Type B pancreatic cell (in vitro differentiated cells): ENCODE measurements at places on chromosomes 13 and 19. TPM values are rescaled to one million over a fixed set of nuclear protein-coding genes. Genes with fewer than 3 reads are reported as not detected.

DNA sequence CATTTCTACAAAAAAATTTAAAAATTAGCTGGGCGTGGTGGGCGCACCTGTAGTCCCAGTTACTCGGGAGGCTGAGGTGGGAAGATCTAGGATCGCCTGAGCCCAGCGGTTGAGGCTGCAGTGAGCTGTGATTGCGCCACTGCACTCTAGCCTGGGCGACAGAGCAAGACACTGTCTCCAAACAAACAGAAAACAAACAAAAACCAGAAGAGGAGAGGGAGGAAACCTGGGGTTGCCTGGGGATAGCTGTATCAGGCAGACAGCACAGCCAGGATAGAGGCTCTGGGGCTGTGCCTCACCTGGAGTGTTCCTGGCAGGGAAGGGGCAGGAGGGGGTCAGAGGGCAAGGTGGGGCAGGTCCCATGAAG is 2.6 kb upstream of the POLR2E start:
- H3K36me3 ChIP-seq = no peaks in the 10 kb centered on the region
- DNase-seq = no peak
- H3K27me3 ChIP-seq = no peaks in the 10 kb centered on the region
- peaks cover 18% of the 10 kb centered on the region for H3K4me1 ChIP-seq
- peak overlapping the region; percentile 47 for H3K4me3 ChIP-seq

The EFNA2 gene
- total RNA-seq = 5.1 and 17.6 TPM in 2 replicates

DNA sequence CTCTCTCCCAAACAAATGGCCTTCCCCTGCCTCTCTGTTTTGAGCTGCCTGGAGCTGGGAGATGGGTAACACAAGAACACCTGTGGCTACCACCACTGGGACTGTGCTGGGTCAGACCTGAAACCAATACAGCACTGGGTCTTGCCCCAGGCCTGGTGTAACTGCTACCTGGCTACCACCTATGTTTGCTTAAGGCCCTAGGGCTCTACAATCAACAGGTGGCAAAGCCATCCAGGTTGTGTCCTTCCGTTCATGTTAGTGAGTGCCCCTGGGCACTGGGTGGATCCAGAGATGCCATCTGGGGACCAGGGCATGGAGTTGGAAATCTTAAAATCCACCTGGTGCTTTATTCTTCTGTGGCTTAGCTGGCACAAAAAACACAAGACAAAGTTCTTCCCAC is 18.9 kb upstream of the LMO7 start:
- H3K4me1 ChIP-seq = no peaks in the 10 kb centered on the region
- no peak for DNase-seq
- H3K27ac ChIP-seq = no peak overlapping the region
- H3K36me3 ChIP-seq = peaks cover 4% of the 10 kb centered on the region

- no peak overlapping the region for H3K27ac ChIP-seq
- no peak overlapping the region for H3K4me3 ChIP-seq
- peaks cover 36% of the 10 kb centered on the region for H3K27me3 ChIP-seq
- no peak for DNase-seq
Observed at GRCh38 chr19:6527893-6528543, 2.8 kb upstream of the TNFSF9 start.

- peaks cover 6% of the 10 kb centered on the region for H3K4me1 ChIP-seq
- H3K4me3 ChIP-seq = peak overlapping the region; percentile 91
- H3K27me3 ChIP-seq = no peaks in the 10 kb centered on the region
- peak overlapping the region; percentile 86 for H3K27ac ChIP-seq
Observed at GRCh38 chr19:44260343-44260681, 626 bp downstream of the ZNF233 start.

The C5AR1 gene
- total RNA-seq = 0.93 and 1.0 TPM in 2 replicates

DNA sequence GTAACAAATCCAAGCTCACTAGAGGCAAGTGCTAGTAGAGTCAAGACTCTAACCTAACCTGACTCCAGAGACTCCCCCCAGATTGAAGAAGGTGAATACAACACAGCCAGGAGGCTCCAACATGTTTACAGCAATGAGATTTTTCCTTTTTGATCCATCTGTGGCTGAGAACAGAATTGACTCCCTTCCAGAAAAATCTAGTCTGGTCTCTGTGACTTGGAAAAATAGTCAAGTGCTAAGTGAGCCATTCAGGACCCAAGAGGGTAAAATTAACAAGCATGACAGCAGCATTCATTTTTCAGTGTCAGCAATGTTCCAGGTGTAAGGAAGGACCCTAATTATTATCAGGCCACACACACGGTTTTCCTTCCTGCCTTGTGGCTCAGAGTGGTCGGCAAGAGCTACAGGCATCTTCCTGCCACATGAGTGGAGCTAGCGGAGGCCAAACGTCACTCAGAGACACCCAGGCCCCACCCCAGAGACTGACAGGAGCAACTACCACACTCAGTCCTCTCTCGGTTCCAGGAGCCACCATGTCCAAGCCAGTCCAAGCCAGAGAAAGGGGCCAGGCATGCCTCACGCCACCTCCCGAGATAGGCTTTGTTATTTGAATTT is 395.1 kb downstream of the FOXO1 start:
- no peak overlapping the region for H3K4me3 ChIP-seq
- H3K4me1 ChIP-seq = peaks cover 21% of the 10 kb centered on the region
- no peaks in the 10 kb centered on the region for H3K36me3 ChIP-seq
- no peak overlapping the region for H3K27ac ChIP-seq
- H3K27me3 ChIP-seq = peaks cover 3% of the 10 kb centered on the region
- DNase-seq = no peak

DNA sequence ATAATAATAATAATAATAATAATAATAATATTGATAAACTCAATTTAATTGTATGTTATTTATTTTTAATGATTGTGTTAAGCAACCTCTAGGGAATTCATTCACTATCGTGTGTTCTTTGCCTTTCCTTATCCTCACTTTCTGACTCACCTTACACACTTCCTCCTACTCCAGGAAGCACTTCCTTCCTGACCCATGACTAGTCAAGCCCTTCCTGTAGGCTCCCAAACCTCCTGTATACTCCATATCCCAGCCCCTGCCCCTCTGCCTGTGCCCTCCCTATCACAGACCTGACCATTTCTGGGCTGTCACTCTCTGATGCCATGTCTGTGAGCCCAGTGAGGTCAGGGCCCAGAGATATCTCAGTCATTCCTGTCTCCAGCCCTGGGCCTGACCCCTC is 7.6 kb downstream of the LGALS4 start:
- no peaks in the 10 kb centered on the region for H3K27me3 ChIP-seq
- peaks cover 9% of the 10 kb centered on the region for H3K4me1 ChIP-seq
- peak overlapping the region; percentile 72 for H3K27ac ChIP-seq
- no peak for DNase-seq

- peaks cover 4% of the 10 kb centered on the region for H3K27me3 ChIP-seq
- H3K36me3 ChIP-seq = no peaks in the 10 kb centered on the region
- H3K27ac ChIP-seq = no peak overlapping the region
- H3K4me1 ChIP-seq = no peaks in the 10 kb centered on the region
- DNase-seq = no peak
Observed at GRCh38 chr13:107743100-107743499, 472.2 kb downstream of the LIG4 start.

The PSPN gene
- 2.8 and 4.8 TPM in 2 replicates for total RNA-seq

DNA sequence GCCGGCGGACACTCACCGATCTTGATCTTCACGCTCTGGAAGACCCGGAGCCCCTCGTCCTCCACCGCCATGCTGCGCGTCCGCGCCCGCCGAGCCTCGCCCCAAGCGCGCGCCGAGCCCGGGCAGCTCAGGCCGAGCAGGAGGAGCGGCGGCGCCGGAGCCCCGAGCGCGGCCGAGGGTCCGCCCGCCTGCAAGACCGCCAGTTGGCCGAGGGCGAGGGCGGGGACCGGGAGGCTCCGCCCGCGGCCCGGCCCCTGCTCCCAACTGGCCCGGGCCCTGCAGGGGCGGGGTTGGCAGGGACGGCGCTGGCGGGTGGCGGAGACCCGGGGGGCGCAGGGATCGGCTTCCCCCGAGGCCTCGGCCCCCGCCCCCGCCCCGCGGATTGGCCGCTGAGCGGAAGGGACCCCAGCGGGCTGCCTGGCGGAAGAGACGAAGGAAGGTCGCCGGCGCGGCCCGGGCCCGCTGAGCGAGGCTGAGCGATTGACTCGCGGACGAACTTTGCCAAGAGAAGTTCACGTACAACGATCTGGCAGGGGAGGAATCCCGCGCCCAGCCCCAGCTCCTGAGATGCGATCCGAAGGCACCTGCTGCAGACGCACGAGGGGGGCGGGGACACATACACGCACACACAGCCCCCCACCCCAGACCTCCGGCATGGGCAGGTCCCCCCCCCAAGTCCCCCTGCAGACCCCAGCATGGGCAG is at the start of gene RASA3:
RASA3 (minus strand) TSS at position 205 of the 703 bp plus-strand sequence; CDS start at position 71, 134 bp downstream.
- H3K27ac ChIP-seq = peak within 1 kb of the TSS; percentile 55
- no peaks in the 10 kb centered on the region for H3K36me3 ChIP-seq
- peak; percentile 82 for DNase-seq
- peak within 1 kb of the TSS; percentile 94 for H3K4me3 ChIP-seq
- peaks cover 36% of the 10 kb centered on the region for H3K4me1 ChIP-seq

The ZNF304 gene
- total RNA-seq = 12.1 and 12.2 TPM in 2 replicates

The AP2A1 gene
- total RNA-seq = 75.2 and 82.9 TPM in 2 replicates

- no peak overlapping the region for H3K4me3 ChIP-seq
- peaks cover 2% of the 10 kb centered on the region for H3K27me3 ChIP-seq
- H3K4me1 ChIP-seq = no peaks in the 10 kb centered on the region
- DNase-seq = no peak
Observed at GRCh38 chr13:75180805-75181455, 301.0 kb downstream of the TBC1D4 start.

The KLK12 gene
- 0.83 and 1.6 TPM in 2 replicates for total RNA-seq

DNA sequence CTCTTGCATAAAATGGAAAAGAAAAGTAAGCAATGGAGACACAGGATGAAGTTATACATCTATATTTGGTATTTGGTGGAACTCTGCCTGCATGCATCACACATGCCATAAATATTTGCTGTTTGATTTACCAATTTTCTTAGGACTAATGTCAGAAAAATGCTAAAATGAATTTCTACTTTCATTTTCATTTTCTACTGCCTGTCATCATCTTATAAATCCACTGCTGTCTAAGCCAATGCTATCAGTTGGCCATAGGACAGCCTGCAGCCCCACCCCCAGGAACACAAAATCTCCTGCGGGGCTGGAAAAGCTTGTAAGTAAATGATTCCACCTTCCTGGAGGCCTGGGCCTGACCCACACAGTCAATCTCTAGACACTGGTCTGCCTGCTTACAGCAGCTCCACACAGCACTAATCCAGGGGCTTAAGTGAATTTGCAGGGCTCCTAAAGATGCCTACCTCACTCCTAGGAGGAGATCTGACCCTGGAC is 122.0 kb downstream of the ENOX1 start:
- no peak overlapping the region for H3K4me3 ChIP-seq
- H3K4me1 ChIP-seq = peaks cover 12% of the 10 kb centered on the region
- no peak for DNase-seq
- no peaks in the 10 kb centered on the region for H3K27me3 ChIP-seq
- peak overlapping the region; percentile 26 for H3K27ac ChIP-seq

DNA sequence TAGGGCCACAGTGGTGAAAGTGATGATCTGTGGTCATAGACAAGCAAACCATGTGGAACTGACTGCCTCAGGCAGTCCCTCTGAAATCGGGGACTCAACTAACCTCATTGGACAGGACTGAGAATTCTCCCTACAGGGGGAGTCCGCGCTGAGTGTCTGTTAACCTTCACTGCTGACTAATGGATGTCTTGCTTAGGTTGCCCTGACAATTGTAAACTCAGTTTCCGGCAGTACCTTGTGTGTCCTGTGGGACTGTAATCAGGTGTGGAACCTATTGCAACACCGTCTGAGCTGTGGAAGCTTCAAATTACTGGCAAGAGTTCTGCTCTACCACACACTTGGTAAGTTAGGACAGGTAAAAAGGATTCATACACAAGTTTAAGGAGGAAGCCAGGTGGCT is 21.8 kb downstream of the ZNF77 start:
- H3K4me3 ChIP-seq = no peak overlapping the region
- H3K27ac ChIP-seq = no peak overlapping the region
- peaks cover 12% of the 10 kb centered on the region for H3K4me1 ChIP-seq

The BEST2 gene
- total RNA-seq = 0.14 TPM in 1 of 2 replicates, not detected in the other

GRCh38 chr13:35356572-35356971 is 119.9 kb downstream of the MAB21L1 start:
- no peaks in the 10 kb centered on the region for H3K4me1 ChIP-seq
- H3K4me3 ChIP-seq = no peak overlapping the region
- DNase-seq = no peak
- H3K27ac ChIP-seq = no peak overlapping the region

The CD22 gene
- total RNA-seq = 0.92 and 2.1 TPM in 2 replicates

The ZNF844 gene
- total RNA-seq = 11.2 and 20.7 TPM in 2 replicates

DNA sequence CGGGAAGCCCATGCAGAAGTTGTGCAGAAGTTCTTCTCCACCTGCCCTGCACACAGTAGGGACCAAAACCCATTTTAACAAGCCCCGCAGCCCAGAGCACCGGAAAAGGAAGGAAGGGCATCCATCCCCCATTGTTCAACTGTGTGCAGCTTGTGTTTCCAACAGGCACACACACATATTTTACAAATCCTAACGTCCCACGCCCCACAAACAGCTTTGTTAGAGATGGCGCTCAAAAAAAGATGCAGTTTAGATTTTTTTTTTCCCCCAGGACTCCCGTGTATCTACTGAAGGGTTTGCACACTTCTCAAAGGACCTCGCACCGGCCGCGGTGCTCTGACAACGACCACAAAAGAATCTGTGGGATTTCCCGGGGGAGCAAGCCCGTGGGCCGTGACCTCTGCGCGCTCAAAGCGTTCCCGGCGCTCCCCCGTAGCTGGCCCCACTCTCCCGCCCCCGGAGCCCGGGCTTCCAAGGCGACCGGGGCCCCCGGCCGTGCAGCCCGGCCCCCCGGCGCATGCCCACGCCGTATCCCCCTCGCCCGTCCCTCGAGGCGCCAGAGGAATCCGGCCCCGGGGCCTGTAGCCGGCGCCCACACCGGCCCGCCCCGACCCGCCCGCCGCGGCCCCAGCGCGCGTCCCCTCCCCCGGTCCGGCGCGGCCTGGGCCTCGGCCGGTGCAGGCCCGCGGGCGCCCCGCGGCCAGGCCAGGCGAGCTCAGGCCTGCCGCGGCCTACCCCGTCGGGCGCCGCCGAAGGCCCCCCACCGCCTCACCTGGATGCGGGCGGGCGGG is 523 bp downstream of the ELAVL1 start:
- peaks cover 9% of the 10 kb centered on the region for H3K36me3 ChIP-seq
- peak overlapping the region; percentile 100 for H3K4me3 ChIP-seq
- H3K27me3 ChIP-seq = no peaks in the 10 kb centered on the region
- H3K27ac ChIP-seq = peak overlapping the region; percentile 95
- peaks cover 41% of the 10 kb centered on the region for H3K4me1 ChIP-seq
- DNase-seq = no peak

- H3K27me3 ChIP-seq = peaks cover 11% of the 10 kb centered on the region
- H3K36me3 ChIP-seq = no peaks in the 10 kb centered on the region
- H3K4me1 ChIP-seq = peaks cover 2% of the 10 kb centered on the region
- H3K4me3 ChIP-seq = no peak overlapping the region
Observed at GRCh38 chr13:102212729-102213128, 189.1 kb downstream of the FGF14 start.

- no peak overlapping the region for H3K27ac ChIP-seq
- DNase-seq = no peak
- no peaks in the 10 kb centered on the region for H3K36me3 ChIP-seq
- H3K27me3 ChIP-seq = peaks cover 11% of the 10 kb centered on the region
- H3K4me1 ChIP-seq = no peaks in the 10 kb centered on the region
Observed at GRCh38 chr13:102128216-102128810, 273.5 kb downstream of the FGF14 start.

GRCh38 chr13:41492432-41493260 is 35.3 kb downstream of the RGCC start:
- no peaks in the 10 kb centered on the region for H3K36me3 ChIP-seq
- no peak overlapping the region for H3K27ac ChIP-seq
- H3K27me3 ChIP-seq = peaks cover 15% of the 10 kb centered on the region
- H3K4me1 ChIP-seq = peaks cover 5% of the 10 kb centered on the region
- no peak overlapping the region for H3K4me3 ChIP-seq
